Esophagus squamous epithelium (tissue), 5 donors: ENCODE measurements at places on chromosomes 12 and 14.
A peak's percentile ranks its signal among the peaks of the same experiment; 100 is the strongest.

GRCh38 chr12:100075598-100075997 is 67.1 kb downstream of the BLTP3B start:
- H3K27ac ChIP-seq, result no peak overlapping the region
- H3K4me3 ChIP-seq, result no peak overlapping the region
- no peaks in the 10 kb centered on the region for H3K36me3 ChIP-seq
- H3K4me1 ChIP-seq, result no peaks in the 10 kb centered on the region

DNA sequence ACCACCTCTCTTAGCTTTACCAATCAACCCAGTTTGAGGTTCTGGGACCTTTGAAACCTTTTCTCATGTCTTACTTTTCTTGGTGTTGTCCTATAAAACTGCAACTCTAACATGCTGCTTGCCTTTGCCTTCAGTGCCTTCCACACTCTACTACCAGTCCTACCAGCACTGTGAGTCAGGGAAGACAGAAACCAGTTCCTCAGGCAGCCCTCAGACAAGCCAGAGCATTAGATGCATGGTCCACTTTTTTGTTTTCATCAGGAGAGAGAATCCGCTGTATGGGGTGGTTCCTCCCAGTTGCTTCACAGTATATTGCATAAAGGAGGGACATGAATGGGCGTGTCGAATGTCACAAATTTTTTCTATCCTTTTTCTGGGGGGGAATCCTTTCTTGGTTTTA is 17.3 kb upstream of the KLRB1 start:
- H3K4me1 ChIP-seq, result no peaks in the 10 kb centered on the region
- H3K27me3 ChIP-seq, result no peaks in the 10 kb centered on the region
- H3K27ac ChIP-seq, result no peak overlapping the region
- H3K4me3 ChIP-seq, result no peak overlapping the region
- H3K36me3 ChIP-seq, result no peaks in the 10 kb centered on the region

- H3K36me3 ChIP-seq, result no peaks in the 10 kb centered on the region
- H3K4me1 ChIP-seq, result no peaks in the 10 kb centered on the region
- H3K27ac ChIP-seq, result no peak overlapping the region
- no peaks in the 10 kb centered on the region for H3K27me3 ChIP-seq
- H3K4me3 ChIP-seq, result no peak overlapping the region
Measured at GRCh38 chr12:77489331-77489970, 341.2 kb upstream of the NAV3 start.

GRCh38 chr12:104131609-104132008 is 6.4 kb downstream of the NFYB start:
- no peak for DNase-seq
- H3K27me3 ChIP-seq, result no peaks in the 10 kb centered on the region
- H3K36me3 ChIP-seq, result peaks cover 6% of the 10 kb centered on the region
- no peak overlapping the region for H3K4me3 ChIP-seq

GRCh38 chr14:70641548-70642302 is at the start of gene TTC9:
Gene TTC9 (plus strand): TSS chr14:70641916. CDS start chr14:70642130, 214 bp downstream.
- H3K27ac ChIP-seq, result peak within 1 kb of the TSS; percentile 85
- peak within 1 kb of the TSS; percentile 79 for H3K4me3 ChIP-seq

GRCh38 chr12:25723921-25724491 is 170.9 kb upstream of the LMNTD1 start:
- H3K27me3 ChIP-seq, result no peaks in the 10 kb centered on the region
- no peak overlapping the region for H3K4me3 ChIP-seq
- H3K36me3 ChIP-seq, result no peaks in the 10 kb centered on the region
- DNase-seq, result no peak
- no peak overlapping the region for H3K27ac ChIP-seq
- no peaks in the 10 kb centered on the region for H3K4me1 ChIP-seq

DNA sequence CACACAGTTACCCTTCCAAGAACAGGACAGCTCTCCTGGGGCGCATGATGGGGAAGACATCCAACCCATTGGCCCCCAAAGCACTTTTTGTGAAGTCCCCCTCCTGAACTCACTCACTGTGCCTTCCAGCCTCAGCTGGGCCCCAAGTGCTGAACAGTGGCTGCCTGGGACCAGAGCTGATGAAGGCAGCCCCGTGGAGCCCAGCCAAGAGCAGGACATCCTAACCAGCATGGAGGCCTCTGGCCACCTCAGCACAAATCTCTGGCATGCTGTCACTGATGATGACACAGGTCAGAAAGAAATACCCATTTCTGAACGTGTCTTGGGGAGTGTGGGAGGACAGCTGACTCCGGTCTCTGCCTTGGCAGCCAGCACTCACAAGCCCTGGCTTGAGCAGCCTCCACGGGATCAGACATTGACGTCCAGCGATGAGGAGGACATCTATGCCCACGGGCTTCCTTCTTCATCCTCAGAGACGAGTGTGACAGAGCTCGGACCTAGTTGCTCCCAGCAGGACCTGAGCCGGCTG is 72.0 kb downstream of the TECPR2 start:
- H3K27me3 ChIP-seq, result no peaks in the 10 kb centered on the region
- H3K4me1 ChIP-seq, result no peaks in the 10 kb centered on the region
- no peak overlapping the region for H3K27ac ChIP-seq
- no peak overlapping the region for H3K4me3 ChIP-seq
- DNase-seq, result no peak

DNA sequence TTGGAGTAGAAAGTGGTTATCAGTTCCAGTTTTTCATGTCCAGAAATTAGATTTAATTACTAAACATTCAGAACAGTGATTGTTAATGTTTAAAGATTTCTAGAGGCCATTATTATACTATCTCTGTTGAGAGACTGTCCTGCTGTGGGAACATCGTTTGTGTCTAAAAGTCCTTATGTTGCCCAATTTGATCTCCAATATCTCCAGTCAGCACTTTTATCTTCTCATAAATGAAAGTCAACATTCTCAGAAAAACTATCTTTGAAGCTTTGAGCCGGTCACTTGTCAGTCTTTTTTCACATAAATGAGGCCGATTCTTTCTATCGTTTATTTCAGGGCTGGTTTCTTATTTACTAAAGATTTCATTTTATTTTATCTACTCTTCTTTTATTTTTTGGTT is 90.8 kb upstream of the NPAS3 start:
- H3K27me3 ChIP-seq, result no peaks in the 10 kb centered on the region
- no peak overlapping the region for H3K4me3 ChIP-seq
- no peak overlapping the region for H3K27ac ChIP-seq
- no peaks in the 10 kb centered on the region for H3K36me3 ChIP-seq
- no peak for DNase-seq

DNA sequence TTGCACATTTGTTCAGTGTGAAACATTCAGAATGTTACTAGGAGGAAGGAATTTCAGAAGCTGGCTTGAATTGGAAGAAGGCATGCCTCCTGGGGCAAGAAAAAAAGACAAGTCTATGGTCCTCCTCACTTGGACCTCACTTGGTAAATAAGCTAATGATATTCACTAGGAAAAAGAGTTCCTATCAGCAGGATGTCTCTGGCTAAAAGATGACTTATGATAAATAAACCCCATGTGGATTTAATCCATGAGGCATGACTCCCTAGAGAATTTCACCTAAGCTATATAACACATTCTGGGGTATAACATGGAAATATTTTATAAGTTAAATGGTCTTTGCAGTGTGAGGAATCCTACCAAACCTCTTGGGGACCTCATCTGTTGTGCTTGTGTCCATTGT is 199.9 kb downstream of the LRIG3 start:
- no peaks in the 10 kb centered on the region for H3K4me1 ChIP-seq
- no peak overlapping the region for H3K4me3 ChIP-seq
- no peak overlapping the region for H3K27ac ChIP-seq
- H3K36me3 ChIP-seq, result no peaks in the 10 kb centered on the region
- H3K27me3 ChIP-seq, result no peaks in the 10 kb centered on the region
- DNase-seq, result no peak

GRCh38 chr14:96285667-96286066 is 29.7 kb downstream of the BDKRB1 start:
- DNase-seq, result no peak
- peaks cover 10% of the 10 kb centered on the region for H3K4me1 ChIP-seq
- no peaks in the 10 kb centered on the region for H3K36me3 ChIP-seq
- no peak overlapping the region for H3K4me3 ChIP-seq

DNA sequence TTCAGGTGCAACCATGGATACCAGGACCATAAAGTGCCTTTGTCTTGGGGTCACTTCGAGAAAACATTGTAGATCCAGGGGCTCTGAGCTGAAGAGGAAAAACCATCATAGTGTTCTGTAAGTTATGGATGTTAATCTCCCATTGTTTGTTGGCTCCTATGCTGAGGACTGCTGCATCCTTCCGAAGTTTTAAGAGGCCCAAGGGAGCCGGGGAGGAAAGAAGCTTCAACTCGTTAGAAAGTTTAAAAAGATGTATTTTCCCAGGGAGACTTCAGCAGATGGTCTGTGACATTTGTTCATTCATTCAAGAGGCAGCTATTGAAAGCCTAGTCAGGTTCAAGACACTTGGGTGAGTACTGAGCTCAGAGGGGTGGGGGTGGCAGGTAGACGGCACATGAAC is 378.8 kb upstream of the TBX3 start:
- DNase-seq, result no peak
- H3K36me3 ChIP-seq, result no peaks in the 10 kb centered on the region
- H3K27ac ChIP-seq, result no peak overlapping the region
- H3K27me3 ChIP-seq, result no peaks in the 10 kb centered on the region
- H3K4me3 ChIP-seq, result no peak overlapping the region

GRCh38 chr12:68785358-68785757 is 22.6 kb upstream of the MDM2 start:
- H3K27me3 ChIP-seq, result no peaks in the 10 kb centered on the region
- H3K4me3 ChIP-seq, result no peak overlapping the region
- H3K4me1 ChIP-seq, result peaks cover 43% of the 10 kb centered on the region
- peak overlapping the region; percentile 70 for H3K27ac ChIP-seq

DNA sequence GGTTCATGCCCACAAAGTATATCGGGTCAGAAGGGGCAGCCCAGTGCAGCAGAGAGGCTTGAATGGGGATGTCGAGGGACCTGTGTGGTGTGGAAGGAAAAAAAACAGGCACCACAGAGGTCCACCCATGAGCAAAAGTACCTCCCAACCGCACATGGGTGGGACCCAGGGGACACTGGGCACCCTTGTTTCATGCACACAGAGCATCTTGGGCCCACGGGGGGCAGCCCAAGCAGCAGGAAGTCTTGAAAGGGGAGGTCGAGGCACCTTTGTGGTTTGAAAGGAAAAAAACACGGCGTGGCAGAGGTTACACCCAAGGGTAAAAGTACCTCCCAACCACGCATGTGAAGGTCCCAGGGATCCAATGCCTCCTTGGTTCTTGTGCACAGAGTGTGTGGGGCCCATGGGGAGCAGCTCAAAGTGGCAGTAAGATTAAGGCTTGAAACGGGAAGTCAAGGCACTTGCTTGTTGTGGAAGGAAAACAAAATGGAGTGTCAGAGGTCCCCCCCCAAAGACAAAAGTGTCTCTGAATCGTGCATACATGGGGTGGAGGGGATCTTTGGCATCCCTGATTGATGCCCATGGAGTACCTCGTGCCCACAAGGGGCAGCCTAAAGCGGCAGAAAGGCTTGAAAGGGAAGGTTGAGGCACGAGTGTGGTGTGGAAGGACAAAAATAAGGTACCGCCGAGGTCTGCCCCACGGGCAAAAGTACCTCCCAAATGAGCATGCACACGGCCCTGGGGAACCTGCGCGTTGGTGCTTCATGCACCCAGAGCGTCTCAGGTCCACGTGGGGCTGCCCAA is 575.5 kb downstream of the ALG10 start:
- no peaks in the 10 kb centered on the region for H3K36me3 ChIP-seq
- H3K4me3 ChIP-seq, result no peak overlapping the region
- no peak for DNase-seq
- H3K4me1 ChIP-seq, result no peaks in the 10 kb centered on the region
- no peak overlapping the region for H3K27ac ChIP-seq
- H3K27me3 ChIP-seq, result no peaks in the 10 kb centered on the region

DNA sequence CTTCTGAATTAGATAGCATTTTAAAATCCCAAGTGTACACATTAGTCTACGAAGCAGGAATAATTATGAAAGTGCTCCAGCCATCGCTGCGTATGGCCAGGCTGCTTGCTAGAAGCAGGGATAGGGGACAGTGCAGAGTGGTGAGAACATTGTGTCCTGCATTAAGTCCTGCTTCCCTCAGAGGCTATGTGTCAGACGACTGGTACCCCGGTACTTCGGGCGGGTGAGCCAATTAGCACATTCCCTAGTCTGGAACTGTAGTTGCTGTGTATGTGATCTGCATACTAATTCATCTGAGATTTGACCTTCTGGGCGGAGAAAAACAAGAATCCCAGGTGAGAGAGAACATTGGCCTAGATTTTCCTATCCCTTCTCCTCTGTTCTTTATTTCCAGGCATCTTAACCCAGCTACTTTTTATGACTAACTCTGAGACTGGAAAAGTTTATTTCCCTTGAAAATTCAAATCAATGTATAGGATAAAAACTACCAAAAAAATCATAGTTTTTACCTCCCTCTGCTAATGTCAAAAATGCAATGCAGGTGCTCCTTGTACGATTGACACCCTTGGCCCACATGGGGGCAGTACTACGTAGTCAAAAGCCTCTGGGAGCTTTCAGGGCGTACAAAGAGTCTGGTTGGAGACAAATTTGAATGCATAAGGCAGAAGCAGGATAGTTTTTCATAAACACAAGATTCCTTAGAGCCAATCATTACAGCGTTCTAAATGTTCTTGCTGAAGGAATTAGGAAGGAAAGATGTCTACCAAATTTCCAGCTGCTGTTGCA is 764.3 kb downstream of the NOVA1 start:
- no peaks in the 10 kb centered on the region for H3K27me3 ChIP-seq
- no peaks in the 10 kb centered on the region for H3K36me3 ChIP-seq

GRCh38 chr12:62799126-62799736 is 135.7 kb downstream of the PPM1H start:
- no peak overlapping the region for H3K27ac ChIP-seq
- H3K27me3 ChIP-seq, result no peaks in the 10 kb centered on the region
- no peaks in the 10 kb centered on the region for H3K36me3 ChIP-seq

DNA sequence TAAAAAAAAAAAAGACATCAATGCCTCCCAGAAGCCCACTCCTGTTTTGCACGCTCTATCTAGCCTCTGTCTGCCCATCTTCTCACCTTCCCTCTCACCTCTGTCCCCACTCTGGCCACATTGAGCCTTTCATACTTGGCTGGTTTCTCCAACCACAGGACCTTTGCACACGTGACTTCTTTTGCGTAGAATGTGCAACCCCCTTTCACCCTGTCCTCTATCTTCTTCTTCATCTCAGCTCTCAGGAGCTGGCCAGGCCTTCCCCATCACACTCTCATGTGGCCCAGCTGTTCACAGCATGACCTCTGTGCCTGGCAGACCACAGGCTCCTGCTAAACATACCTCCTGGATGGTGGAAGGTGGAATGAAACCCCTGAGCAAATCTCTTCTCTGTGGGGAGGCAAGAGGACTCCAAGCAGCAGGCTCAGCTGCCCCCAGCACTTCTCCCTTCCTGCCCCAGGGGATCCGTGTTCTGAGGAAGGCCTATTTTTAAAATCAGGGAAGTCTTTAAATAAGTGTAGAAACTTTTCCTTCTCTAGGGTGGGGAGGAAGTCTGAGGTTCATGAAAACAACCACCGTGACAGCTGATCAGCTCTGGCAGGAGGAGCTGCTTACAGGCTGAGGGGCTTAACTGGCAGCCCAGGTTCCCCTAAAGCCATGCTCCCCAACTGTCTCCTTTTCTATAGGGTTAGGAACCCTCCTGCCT is 11.6 kb downstream of the HVCN1 start:
- DNase-seq, result no peak
- no peaks in the 10 kb centered on the region for H3K27me3 ChIP-seq
- H3K27ac ChIP-seq, result no peak overlapping the region
- no peaks in the 10 kb centered on the region for H3K36me3 ChIP-seq
- H3K4me3 ChIP-seq, result no peak overlapping the region

GRCh38 chr14:68853749-68854148 is 60.9 kb upstream of the ZFP36L1 start:
- H3K27me3 ChIP-seq, result no peaks in the 10 kb centered on the region
- H3K4me1 ChIP-seq, result no peaks in the 10 kb centered on the region
- H3K27ac ChIP-seq, result no peak overlapping the region
- DNase-seq, result no peak

- no peak overlapping the region for H3K27ac ChIP-seq
- no peaks in the 10 kb centered on the region for H3K27me3 ChIP-seq
- H3K36me3 ChIP-seq, result no peaks in the 10 kb centered on the region
- H3K4me3 ChIP-seq, result no peak overlapping the region
- H3K4me1 ChIP-seq, result peaks cover 43% of the 10 kb centered on the region
Measured at GRCh38 chr12:56011509-56012090, 9.2 kb upstream of the IKZF4 start.
